ENCODE measurements at places on chromosomes 6 and 20.

GRCh38 chr20:41848180-41848579 lies 230.0 kb upstream of the CHD6 start:
- no peak for DNase-seq

DNA sequence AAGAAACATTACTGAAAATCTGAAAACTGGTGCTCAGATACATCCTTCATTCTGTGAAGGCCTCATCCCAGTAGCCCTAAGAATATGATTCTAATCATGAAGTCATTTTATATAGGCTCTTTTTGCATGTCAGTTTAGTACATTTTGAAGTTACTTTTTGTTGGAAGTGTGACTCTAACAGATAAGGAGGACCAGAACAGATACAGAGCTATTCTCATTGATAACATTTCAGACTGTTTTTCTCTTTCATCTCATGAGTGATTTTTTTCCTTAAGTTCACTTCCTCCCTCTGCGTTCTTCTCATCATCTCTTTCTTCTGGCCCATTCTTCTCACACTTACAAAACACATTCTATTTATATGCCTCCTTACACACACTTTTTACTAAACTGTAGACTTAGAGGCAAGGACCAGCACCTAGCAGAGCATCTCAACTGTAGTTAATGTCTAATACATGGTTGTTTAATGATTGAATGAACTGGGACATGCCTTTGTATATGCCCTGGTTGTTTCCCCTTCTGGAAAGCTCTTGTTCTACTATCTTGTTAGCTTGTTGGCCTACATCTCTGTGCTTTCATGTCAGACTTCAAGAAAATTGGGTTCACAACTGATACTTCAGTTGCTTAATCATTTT lies 8.7 kb downstream of the CTNNBL1 start:
- no peak for DNase-seq

GRCh38 chr20:11008444-11009033 lies 334.7 kb upstream of the JAG1 start:
- DNase-seq: no peak

DNA sequence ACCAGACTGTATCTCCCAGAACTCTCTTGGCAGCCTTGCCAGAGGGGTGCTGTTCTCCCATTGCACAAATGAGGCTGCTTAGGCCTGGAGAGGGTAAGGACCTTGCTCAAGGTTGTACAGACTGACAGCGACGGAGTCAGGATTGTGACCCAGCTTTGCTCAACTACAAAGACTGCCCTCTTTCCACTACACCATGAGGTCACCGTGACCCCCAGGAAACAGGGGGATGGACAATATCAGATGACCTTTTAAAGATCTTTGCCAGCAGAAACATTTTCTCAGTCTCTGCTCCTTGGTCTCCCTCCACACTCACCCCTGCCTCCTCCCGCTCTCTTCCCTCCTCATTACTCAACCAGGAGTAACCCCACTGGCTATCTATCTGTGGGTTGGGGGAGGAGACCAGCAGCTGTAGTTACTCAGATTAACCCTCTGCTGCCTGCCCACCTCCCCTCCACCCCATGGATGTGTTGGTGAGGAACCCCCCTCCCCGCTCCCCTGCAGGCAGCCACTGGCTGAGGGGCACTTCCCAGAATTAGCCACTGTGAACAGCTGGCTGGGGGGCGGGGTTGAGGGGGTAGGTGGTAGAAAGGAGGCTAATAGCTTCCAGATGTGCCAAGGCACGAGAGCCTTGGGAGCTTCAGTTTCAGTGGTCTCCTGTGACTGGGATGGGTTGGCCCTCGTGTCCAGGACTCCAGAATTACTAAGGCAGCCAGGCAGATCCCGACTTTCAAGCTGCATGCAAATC lies 26.9 kb upstream of the MRPS18A start:
- no peak for DNase-seq

GRCh38 chr6:106736502-106736901 lies 107.1 kb downstream of the QRSL1 start:
- no peak for DNase-seq

GRCh38 chr6:22658934-22659333 lies 89.6 kb downstream of the HDGFL1 start:
- DNase-seq: no peak

GRCh38 chr6:39128106-39128505 lies 13.1 kb upstream of the SAYSD1 start:
- DNase-seq: no peak

- DNase-seq: no peak
Observed at GRCh38 chr6:153208706-153209105, 77.6 kb upstream of the RGS17 start.

Measured in esophagus squamous epithelium (tissue), 5 donors.